ENCODE measurements at places on chromosomes 13 and 19.
A peak's percentile ranks its signal among the peaks of the same experiment; 100 is the strongest.

DNA sequence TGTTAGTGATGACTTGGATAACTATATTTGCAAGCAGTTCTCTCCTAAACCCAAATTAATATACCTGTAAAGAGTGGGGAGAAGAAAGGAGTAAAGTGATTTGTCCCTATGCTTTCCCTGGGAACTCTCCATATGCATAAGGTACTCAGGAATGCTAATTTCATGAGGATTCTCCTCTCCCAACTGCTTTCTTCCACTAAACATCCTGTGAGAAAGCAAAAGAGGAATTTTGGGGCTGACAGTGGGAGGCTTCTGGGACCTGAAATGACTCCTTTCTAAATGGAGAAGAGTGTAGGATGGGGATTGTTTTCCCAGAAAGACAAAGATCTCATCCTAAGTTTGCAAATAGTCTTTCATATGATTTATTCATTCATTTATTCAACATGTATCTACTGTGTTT lies 250.5 kb downstream of the TDRD3 start:
- DNase-seq = peak; percentile 65

DNA sequence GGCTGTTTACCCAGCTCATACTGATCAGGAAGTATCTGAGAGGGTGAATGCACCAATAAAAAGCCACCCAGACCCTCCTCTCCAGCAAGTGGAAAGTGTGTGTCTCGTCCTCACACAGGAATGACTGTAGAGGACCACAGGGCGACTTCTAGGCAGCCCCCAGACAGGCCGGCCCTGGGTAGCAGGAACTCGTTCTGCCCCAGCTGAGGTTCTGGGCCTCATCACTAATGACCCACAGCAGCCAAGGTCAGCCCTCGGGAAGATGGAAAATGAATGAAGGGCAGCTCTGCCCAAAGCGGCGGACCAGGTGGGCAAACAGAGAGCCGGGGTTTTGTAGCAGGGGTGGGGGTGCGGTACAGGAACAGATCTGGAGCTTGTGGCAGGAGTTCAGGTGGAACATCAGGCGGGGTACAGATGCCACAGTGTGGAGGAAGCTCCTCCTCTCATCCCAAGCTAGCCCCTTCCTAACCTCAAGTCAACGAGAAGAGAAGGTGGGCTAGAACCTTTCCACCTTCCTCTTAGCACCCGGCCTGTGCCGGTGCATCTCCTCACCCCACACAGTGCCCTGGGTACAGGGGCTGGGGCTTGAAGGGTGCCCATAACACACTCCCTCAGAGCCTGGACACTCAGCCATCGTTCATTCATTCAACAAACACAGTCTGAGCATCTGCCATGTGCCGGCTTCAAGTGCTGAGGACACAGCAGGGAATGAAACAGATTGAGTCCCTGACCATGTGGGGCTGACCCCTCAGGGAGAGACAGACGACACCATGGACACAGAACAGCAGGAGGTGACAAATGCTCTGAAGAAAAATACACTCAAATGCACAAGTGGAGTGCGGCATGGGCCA lies 36.2 kb downstream of the RFX2 start:
- no peak for DNase-seq

GRCh38 chr13:50761406-50761805 lies 82.1 kb downstream of the DLEU7 start:
- DNase-seq = no peak

GRCh38 chr13:47146136-47146535 lies 249.3 kb upstream of the HTR2A start:
- no peak for DNase-seq

DNA sequence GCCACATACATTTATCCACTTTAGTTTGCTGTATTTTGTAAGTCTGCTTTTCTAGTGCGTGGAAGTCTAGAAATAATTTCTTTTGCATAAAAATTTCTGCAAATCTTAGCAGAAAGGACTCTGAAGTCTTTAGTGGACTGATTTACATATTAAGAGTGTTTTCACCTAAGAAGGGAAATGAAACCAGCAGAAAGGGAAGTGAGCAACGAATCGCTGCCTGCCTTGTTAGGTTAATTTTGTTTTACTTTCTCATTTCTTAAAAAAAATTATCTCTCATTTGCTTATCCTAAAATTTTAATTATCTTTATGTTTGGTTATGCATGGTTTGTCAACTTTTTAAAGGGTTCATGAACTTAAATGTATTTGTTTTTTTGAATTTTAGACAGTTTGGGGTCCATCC lies 767 bp upstream of the GPR18 start:
- no peak for DNase-seq

GRCh38 chr13:95156208-95156607 lies 145.0 kb downstream of the ABCC4 start:
- DNase-seq = no peak

- no peak for DNase-seq
Measured at GRCh38 chr13:28248080-28248479, 109.7 kb downstream of the PAN3 start.

DNA sequence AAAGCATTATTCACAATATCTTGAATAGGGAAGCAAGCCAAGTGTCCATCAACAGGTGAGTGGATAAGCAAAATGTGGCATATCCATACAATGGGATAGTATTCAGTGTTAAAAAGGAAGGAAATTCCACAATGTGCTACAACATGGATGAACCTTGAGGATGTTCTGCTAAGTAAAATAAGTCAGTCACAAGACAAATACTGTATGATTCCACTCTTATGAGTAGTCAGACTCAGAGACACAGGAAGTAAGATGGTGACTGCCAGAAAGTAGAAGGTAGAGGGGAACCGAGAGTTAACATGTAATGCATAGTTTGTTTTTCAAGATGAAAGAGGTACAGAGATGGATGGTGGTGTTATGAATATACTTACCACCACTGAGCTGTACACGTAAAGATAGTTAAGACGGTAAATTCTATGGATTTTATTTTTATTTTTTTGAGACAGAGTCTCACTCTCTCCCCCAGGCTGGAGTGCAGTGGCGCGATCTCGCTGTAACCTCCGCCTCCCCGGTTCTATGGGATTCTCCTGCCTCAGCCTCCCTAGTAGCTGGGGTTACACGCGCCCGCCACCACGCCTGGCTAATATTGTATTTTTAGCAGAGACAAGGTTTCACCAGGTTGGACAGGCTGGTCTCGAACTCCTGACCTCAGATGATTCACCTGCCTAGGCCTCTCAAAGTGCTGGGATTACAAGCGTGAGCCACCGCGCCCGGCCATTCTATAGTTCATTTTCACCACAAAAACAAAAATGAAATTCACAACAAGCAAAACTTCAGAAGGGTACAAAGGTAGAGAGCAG lies 1.0 kb upstream of the CHAMP1 start:
- no peak for DNase-seq

- peak; percentile 71 for DNase-seq
Measured at GRCh38 chr19:46542428-46543230, 47.0 kb upstream of the PNMA8B start.

- DNase-seq = peak; percentile 35
Measured at GRCh38 chr19:22945560-22945959, 57.4 kb downstream of the ZNF728 start.

DNA sequence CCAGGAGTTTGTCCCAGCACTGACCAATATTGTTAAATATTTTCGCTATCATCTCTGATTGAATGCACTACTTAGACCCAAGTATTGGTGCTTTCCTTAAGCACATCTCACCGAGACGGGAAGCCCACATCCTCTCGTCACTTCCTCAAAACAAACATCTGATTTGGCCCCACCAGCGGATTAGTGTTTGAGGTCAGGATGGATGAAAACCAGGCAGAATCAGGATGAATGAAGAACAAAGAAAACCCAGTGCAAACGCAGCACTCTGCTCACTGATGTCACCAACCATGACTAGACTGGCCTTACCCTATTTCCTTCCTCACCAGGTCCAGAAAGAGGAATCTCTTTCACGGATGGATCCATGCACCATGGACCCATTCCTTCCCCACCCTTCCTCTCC lies 6.0 kb downstream of the PLAUR start:
- DNase-seq = no peak

- no peak for DNase-seq
Measured at GRCh38 chr13:70708775-70709174, 600.5 kb upstream of the KLHL1 start.

DNA sequence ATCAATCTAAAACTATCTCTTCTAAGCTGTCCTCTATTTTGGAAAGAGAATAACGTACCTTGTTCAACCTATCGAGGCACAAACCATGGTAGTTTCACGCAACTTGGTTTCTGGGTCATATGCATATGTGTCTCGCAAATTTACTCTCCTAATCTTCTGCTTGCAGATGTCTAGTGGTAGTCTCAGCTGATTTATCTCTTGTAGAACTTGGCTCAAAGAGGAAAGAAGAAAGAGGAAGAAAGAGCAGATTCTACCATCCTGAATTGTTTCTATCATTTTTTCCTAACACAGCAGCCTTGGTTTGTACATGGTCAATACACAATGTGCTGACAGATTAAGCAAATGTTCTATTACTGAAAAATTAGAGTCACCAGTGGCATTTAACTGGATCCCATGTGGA lies 282.3 kb downstream of the SPRY2 start:
- no peak for DNase-seq

GRCh38 chr19:29395111-29395733 lies 130.6 kb upstream of the VSTM2B start:
- DNase-seq = no peak

- DNase-seq = no peak
Measured at GRCh38 chr19:30076751-30077670, 135.0 kb downstream of the URI1 start.

DNA sequence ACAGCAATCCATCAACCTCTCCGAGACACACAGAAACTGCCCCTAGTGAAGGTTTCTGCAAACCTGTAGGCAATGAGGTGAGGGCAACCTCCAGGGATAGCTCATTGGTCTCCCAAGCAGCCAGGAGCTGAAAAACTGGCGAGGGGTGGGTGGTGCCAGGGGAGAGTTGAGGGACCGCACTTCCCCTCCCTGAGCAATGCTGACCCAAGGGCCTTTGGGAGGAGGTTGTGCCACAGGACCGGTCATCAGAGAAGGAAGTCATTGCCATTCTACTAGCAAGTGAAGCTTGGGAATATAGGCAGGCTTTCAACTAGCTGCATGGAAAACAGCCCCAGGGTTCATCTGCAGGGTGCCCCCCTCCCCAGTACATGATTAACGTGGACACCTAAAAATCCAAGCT lies 23.1 kb upstream of the MED4 start:
- no peak for DNase-seq

DNA sequence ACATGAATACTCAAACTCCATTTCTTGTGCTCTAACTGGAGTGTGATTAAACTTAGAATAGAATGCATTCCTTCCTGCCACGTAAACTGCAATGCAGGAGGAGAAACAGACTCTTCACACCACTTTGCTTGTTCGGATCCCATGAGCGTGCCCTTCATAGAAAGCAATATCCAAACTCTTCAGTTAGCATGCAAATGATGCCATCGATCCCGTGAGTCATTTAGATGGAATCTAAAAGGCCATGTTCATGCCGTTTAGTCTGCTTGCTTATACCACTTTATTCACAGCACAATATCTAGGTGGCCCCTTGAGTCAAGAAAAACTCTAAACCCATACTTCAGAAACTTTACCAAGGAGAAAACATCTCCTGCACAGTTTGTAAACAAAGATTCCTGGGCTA lies 225.8 kb downstream of the OXGR1 start:
- no peak for DNase-seq

DNA sequence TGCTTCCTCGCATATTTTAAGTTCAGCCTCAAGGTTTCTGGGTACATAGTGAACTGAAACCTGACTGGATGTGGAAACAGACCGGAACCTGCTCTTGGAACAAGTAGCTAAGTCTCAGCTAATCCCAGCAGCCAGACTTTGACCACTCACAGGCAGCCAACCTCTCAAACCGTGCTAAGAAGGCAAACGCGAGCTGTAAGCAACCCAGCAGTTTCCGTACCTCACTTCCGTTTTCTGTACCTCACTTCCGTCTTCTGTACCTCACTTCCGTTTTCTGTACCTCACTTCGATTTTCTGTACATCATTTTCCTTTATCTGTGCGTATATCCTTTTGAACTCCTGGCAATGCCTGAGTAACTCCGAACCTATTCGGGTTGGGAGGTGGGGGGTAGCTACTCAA lies 96.8 kb downstream of the SUCLA2 start:
- DNase-seq = no peak

GRCh38 chr19:55373306-55373992 lies 3.2 kb upstream of the TMEM190 start:
- DNase-seq = no peak

DNA sequence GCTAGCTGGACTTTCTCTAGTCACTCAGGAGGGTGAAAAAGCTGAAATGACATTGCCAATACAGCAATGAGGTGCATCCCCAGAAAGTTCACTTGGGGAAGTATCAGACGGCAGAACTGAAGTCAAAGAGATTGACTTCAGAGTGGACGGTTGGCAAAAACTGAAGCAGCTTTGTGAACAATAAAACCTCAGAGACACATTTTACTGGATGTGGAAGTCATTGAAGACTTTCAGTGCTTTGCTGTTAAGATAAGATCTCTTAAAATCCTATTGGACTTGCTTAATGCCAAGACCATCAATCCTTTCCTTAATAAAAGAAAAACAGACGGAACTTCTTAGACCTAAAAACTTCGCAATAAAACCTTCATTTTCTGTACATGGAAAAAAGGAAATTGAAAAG lies 103.7 kb downstream of the ABCC4 start:
- DNase-seq = no peak

GRCh38 chr19:6734096-6734696 lies 3.2 kb downstream of the GPR108 start:
- DNase-seq = no peak

DNA sequence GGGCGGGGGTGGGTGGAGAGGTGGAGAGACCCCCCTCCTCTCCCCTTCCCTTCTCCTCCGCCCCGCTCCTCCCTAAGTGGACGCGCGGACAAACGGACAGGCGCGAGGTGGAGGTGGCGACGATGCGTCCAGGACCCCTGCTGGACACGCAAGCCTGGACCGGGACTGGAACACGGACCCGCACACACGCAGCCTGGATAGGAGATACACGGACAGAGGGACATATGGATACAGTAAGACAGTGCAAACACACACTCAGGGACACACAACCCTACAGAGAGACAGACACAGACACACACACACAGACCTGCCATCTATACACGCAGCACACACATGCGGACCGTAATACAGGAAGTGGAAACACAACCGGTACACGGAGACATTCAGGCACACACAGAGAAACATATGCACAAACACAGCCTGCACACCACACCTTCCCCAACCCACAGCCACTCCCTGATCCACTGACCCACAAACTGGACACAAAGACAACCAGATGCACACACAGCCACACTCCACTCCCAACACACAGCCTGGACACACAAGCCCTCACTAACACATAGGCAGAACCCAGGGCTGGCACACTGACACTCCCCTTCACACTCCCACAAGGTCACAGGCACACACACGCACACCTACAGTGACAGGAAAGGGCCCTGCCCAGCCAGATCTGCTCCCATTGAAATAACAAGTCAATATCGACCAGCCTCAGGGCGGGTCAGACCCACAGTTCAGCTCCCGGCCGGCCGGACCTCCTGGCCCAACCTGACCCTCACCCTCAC lies 696 bp upstream of the ERFL start:
- DNase-seq = no peak

- DNase-seq = no peak
Measured at GRCh38 chr19:8494158-8494557, 8.3 kb downstream of the PRAM1 start.
